ENCODE measurements at places on chromosomes 3 and 15.

GRCh38 chr15:64892847-64893403 lies 18.8 kb upstream of the ANKDD1A start:
- no peak for DNase-seq

DNA sequence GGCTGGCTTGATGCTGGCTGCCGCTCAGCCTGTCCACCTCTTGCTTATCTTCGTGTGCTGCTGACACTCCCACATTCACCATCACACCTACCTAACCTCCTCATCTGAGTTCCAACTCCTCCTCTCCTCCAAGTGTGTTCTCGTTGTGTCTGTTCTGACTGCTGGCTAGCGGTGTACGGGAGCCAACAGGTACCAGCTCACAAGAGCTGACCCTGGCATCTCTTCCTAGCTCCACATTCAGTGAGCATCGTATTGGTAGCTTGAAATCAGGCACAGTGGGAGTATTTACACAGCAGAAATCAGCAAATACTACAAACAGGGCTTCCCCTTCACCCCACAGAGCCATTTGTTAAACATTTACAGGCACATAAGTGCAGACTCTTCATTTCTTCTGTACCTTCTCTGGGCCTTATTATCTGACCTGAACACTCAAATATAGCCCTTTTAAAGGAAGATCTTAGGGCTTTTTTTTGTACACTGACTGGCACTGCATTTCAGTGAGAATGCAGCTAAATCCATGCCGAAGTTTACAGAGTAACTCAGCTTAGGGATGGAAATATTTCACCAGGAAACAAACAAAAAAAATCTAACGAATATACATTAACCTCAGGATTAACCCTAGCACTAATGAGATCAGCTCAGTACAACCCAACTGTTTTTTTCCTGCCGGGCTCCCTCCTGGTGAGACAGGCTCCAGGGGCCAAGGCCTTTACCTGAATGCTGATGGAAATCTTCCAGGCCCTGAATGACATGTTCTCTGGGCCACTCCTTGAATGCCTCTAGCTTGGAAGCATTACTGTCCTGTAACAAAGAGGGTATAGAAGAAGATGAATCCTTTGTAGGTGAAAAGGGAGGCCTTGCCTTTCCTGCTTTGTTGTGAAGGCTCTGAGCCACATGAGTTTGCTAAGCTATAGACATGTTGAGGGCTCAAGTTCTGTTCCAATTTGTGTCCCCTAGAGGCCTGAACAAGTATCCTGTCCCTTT lies 150.5 kb upstream of the LPP start:
- no peak for DNase-seq

GRCh38 chr15:75606711-75607699 lies 18.5 kb downstream of the SNUPN start:
- no peak for DNase-seq

DNA sequence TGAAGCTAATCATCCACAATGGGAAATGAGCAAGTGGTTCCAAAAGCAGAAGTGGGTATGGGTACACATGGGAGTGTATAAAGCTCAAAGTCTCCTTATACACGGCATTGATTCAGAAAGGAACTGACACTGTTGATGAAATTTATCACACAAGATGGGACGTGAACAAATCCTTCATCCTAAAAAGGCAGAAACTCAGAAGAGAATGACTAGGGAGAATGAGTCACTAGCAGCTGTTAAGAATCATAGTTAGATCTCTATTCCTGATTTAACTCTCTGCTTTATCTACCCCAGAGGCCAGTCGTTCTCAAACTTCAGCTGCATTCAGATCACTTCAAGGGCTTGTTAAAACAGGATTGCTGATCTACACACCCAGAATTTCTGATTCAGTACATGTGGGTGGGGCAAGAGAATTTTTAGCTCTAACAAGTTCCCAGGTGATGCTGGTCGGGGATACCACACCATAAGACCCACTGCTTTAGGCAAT lies 97.7 kb upstream of the PHLDB2 start:
- DNase-seq, result no peak

- no peak for DNase-seq
Measured at GRCh38 chr3:9704347-9705322, 1.0 kb downstream of the CPNE9 start.

- no peak for DNase-seq
Measured at GRCh38 chr3:131928593-131928992, 106.2 kb downstream of the CPNE4 start.

DNA sequence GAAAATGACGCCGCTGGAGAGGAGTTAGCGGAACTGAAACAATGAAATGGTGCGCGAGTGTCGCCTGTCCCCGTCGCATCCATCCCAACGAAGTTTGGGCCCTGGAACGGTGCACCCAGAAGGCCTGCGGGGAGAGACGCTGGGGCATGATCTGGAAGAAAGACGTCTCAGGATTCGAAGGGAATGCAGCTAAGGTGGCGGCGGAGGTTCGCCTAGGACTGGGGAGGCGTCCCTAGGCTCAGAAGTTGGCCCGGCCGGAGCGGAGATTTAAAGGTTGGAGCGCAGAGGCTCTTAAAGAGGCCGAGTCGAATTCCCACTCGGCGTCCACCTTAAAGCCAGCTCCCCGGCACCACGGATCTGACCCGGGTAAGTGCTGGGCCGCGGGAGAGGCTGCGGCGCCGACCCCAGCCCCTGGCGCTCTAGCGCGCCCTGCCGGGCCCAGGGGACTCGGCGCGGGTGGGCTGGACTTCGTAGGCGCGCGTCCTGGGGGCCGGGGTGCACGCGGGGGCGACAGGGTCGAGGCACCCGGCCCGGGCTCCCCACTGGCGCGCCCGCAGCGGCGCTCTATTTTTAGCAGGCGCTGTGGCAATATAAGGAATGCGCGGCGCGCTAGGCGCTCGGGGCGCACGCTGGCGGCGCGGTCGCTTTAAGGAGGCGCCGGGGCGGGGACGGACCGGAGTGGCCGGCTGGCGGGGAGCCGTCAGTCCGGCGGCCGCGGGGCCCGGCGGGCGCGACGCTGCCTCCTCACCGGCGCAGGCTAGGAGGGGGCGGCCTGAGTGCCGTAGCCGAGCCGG lies at the start of gene MRAS:
Gene MRAS (plus strand): TSS at position 620 of the 794 bp plus-strand sequence. CDS start 24,305 bp downstream, outside the sequence.
- DNase-seq, result no peak

GRCh38 chr3:98733053-98733811 lies 29.9 kb upstream of the ST3GAL6 start:
- no peak for DNase-seq

DNA sequence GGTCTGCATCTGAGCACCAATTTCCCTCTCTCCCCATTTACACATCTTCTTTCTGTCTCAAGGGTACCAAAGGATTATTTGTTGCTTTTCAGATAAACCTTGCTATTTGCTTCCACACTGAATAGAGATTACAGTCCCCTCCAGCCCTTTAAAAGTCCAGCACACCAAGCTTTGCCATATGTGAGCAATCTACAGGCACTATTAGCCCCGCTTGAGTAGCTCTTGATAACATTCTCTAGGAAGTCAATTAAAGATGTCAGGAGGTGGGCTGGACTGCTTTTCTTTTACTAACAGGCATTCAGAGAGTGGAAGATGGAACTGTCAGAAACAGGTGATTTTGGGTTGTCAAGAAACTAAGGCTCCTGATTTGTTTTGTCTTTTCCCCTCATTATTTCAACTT lies 417.0 kb downstream of the ROBO2 start:
- no peak for DNase-seq

- DNase-seq, result no peak
Measured at GRCh38 chr3:125313060-125313635, 62.0 kb downstream of the ZNF148 start.

DNA sequence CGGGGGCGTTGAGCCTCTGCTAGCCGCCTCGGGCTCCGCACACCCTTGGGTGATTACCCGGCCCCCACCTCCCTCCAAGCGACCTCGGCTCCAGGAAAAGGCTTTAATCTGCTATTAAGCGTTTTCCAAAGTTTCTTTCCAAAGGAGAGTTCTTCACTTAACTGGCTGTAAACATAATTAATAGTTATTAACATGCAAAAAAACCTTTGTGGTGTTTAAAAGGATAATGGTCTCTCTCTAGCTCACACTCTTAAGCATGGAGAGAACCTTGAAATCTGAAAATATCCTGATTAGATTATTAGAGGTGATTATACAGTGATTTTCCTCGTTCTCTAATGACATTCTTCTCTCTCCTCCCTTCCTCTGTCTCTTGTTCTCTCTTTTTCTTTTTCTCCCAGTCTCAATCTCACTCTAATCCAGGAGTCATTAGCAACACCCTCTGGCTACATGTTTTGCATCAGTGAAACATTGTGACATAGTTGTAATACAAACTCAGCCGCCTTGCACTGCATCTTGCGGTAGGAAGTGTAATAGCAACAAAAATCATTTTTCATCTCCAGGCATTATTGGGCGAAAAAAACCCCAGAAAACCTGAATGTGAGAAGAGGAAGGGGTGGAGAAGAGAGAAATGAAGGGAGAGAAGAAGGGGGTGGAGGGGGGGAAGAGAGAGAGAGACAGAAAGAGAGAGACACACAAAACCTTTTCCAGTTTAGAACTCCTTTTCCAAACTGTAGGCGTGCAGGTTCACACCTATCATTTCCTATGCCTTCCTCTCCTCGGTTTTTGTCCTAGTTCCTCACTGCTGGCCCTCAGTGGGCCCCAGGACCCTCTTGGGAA lies 24.4 kb downstream of the NR2F2 start:
- no peak for DNase-seq

GRCh38 chr3:17070161-17070959 lies 185.6 kb downstream of the PLCL2 start:
- DNase-seq, result no peak

DNA sequence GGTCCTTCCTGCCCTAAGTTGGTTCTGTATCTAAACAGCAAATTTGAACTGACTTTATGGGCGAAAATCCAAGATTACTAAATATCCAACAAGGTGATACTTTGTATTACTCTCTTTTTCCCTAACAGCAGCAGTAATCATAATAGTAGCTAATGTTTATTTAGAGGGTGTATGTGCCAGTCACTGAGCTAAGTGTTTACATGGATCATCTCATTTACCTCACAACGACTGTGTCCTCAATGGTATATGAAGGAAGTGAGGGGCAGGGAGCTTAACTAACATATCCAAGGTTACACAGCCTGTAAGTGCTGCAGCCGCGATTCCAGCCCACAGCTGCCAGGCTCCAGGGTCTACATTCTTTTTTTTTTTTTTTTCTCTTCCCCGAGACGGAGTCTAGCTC lies 10.3 kb upstream of the LRRC34 start:
- DNase-seq, result no peak

DNA sequence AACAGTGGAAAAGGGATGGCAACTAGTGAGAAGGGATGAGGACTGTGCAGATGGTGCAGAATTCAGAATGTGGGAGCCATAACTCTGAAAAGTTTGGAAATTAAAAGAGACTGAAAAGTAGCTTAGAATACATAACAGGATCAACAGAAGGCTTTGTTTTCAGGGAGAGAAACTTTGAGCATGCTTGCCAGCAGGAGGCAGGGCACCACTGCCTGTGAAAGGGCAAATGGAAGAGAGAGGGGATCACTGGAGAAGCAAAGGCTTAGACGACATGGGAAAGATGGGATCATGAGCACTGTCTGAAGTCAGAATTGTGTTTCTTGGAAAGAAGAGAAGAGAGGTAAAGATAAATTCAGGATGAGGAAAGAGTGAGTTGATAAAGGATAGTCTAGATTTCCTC lies 99.6 kb downstream of the ABI3BP start:
- DNase-seq, result no peak

DNA sequence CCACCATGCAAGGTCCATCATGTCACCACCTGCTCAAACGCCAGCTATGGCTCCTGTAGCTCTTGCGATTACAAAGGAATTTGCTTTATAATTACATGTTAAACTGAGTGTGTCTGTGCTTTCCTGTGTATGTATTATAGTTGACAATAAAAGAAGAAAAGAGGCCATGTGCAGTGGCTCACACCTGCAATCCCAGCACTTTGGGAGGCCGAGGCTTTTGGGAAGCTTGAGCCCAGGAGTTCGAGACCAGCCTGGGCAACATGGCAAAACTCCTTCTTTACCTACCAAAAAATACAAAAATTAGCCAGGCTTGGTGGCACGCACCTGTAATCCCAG lies 27.0 kb downstream of the ATRIP start:
- DNase-seq, result no peak

- no peak for DNase-seq
Measured at GRCh38 chr3:16028604-16029003, 145.9 kb upstream of the GALNT15 start.

DNA sequence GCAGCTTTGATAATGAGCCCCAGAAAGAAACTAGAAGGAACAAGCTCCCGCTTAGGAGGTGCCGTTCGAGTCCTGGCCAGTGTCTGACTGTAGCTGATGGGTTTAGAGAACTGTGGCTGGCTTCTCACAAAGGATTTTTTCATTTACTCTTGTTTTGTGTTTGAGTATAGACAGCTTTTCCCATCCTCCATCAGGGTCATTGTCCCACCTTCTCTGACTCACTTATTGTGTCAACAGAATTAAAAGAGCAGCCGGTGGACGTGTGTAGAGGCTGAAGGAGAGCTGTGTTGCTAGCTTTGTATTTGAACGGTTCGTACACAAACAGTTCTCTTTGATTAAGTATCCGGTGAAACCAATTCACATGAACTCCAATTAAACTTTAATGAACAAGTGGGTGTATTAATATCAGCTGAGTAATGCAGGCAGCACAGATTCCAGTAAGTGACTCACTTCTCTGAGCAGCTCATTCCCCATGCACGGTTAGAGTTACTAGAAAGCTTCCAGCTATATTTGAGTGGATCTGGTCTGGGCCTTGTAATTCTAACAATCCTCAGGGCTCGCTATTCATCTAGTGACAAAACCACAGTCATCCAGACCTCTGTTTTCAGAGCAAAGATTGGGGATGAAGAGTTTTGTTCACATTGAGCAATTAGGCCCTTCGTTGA lies 141.0 kb downstream of the LPP start:
- DNase-seq, result no peak

DNA sequence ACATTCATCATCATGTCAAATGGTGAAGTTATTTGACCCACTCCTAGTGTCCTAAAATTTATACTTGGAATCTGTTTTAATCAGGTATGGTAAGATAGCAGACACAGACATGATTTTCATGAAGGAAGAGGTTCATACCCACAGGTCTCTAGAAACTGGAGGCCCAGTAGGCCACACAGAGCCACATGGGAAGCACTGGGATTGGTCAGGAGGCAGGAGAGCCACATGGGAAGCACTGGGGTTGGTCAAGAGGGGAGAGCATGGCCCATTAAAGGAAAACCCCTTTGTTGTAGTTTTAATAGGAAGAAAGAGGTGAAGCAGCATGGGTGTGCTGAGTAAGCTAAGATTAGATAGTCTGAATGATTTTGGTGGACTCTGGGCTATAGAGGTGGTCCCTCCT lies 356.9 kb downstream of the MFSD1 start:
- DNase-seq, result no peak

- DNase-seq, result no peak
Measured at GRCh38 chr3:32686713-32687112, 1.7 kb downstream of the CNOT10 start.

DNA sequence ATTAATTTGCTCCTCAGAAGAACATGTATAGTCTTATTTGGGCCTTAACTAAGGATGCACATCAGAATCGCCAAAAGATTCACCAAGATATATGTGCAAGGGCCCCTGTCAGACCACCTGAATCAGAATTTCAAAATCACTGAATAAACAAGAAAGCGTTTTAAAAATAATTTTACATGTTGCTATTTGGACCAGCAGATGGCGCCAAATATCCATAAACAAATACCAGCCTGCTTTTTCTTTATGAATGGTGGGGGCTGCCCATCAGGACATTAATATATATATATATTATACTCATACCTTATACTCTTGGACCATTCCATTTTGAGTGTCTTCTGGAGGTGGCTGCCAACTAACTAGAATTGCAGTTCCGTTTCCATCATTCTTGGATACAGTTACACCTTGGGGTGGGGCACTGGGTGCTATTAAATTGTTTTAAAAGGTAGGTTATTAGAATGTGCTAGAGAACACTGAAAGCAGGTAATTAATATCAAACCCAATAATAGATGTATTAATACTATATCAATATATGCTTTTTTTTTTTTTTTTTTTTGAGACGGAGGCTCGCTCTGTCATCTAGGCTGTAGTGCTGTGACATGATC lies 1108.3 kb downstream of the ROBO1 start:
- DNase-seq, result no peak
